Activated CD4-positive, alpha-beta T cell treated with anti-CD3 and anti-CD28 coated beads, Interleukin-10, Interleukin-2, amounts not matched to agents 100 ng/mL and 50 ng/mL, durations not matched to agents 16 hours and 8 hours (primary cell): ENCODE measurements at places on chromosomes 7 and 10.

DNA sequence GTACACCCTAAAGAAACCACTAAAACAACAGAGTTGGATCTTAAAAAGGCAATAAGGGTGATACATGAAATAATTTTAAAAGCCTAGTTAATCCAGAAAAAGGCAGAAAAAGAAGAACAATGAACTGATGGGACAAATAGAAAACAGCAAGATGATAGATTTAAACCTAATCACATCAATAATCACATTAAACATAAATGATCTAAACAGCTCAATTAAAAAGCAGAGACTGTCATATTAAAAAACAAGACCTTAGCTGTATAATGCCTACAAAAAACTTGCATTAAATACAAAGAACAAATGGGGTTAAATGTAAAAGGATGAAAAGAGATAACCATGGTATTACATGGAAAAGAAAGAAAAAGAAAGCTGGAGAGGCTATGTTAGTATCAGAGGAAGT lies 96.2 kb downstream of the RTKN2 start:
- DNase-seq: no peak

DNA sequence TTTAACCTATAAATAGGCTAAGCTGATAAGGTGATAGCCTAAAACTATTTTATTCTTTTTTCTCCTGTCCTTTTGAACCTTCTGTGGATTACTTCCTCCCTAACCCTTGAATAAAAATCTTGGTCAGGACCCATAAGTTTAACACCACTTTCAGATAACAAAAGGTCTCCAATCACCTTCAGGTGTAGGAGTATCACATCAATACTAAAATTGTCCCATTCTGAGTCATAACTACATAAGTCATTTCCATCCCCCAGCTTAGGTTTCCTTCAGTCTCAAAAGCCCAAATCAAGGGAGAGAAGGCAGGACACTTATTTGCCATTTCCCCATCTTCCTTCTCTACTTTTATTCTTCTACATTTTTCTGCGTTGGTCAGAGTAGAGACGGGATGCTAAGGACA lies 56.9 kb upstream of the WNT16 start:
- DNase-seq: peak; percentile 6

- no peak for DNase-seq
Measured at GRCh38 chr10:89080660-89081059, 90.1 kb downstream of the FAS start.

GRCh38 chr7:6271694-6272440 lies 557 bp downstream of the CYTH3 start:
- no peak for DNase-seq

DNA sequence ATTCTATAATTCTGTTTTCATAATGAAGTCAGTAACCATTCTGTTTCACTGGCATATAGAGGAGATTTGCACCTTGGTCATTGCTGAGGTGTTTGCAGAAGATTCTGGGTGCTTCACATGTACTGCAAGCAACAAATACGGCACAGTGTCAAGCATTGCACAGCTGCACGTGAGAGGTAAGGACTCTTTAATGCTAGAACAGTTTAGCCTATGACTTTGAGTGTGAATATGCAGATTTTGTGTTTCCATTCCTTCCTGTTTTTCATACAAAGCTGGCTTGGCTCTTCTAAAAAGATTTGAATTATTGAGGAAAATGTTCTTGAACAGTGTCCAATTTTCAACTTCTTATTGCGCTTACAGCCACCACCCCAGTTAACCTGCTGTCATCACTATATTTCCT lies 56.4 kb downstream of the MYPN start:
- DNase-seq: no peak

DNA sequence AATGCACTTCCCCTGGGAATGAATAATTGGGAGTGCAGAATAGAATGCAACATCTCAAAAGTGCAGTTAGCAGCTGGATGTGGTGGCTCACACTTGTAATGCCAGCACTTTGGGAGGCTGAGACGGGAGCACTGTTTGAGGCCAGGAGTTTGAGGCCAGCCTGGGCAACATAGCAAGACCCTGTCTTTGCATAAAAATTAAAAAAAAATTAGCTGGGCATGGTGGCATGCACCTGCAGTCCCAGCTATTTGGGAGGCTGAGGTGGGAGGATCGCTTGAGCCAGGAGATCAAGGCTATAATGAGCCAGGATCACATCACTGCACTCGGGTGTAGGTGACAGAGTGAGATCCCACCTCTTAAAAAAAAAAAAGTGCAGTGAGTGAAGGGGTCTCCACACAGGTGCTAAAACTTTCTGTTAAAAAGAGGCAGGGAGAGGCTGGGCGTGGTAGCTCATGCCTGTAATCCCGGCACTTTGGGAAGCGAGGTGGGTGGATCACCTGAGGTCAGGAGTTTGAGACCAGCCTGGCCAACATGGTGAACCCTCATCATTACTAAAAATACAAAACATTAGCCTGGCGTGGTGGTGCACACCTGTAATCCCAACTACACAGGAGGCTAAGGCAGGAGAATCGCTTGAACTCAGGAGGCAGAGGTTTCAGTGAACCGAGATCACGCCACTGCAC lies 13.5 kb upstream of the ZMIZ1 start:
- no peak for DNase-seq

- DNase-seq: no peak
Measured at GRCh38 chr7:135348493-135348892, 114.9 kb downstream of the STRA8 start.

DNA sequence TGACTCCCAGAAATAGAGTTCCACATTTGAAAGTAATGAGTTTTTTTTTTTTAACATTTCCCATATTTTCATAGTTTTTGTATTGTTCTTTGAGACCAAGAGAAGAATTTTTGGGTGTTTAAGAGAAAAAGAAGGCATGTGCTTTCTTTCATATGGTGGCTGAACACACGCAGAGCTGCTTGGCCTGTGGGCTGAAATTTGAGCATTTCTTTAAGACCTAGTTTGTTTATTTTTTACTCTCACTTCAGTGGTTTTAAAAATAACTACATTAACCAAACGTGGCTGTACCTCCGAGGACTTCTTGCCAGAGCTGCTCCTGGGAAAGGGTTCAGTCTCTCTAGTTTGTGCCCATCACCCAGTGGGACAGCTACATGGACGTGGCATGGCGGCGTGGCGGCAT lies 58.3 kb downstream of the INPP5A start:
- DNase-seq: no peak

DNA sequence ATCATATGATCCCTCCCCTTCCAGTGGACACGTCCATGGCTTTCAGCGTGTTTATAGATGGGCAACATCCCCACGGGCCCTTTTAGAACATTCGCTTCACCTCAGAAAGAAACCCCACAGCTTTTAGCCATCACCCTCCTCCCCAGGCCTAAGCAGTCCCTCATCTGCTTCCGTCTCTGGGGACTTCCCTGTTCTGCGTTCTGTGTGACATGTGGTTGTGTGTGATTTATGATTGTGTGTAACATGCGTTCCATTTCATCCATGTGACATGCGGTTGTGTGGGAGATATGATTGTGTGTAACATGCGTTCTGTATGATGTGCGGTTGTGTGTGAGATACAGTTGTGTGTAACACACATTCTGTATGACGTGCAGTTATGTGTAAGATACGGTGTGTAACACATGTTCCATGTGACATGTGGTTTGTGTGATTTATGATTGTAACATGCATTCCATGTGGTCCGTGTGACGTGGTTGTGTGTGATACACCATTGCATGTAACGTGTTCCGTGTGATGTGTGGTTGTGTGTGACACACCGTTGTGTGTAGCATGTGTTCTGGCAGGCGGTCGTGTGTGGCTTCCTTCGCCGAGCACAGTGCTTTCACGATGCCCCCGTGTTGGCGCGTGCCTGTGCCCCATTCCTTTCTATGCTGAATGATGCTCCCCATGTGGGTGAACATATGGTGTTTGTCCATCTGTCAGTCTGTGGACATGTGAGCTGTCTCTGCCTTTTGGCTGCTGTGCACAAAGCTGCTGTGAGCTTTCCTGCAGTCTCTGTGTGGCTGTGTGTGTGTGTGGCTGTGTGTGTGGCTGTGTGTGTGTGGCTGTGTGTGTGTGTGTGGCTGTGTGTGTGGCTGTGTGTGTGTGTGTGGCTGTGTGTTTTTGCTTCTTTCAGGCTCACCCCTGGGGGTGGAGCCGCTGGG lies 26.2 kb downstream of the PWWP2B start:
- DNase-seq: no peak

- no peak for DNase-seq
Measured at GRCh38 chr7:25835197-25835596, 316.8 kb upstream of the NFE2L3 start.

DNA sequence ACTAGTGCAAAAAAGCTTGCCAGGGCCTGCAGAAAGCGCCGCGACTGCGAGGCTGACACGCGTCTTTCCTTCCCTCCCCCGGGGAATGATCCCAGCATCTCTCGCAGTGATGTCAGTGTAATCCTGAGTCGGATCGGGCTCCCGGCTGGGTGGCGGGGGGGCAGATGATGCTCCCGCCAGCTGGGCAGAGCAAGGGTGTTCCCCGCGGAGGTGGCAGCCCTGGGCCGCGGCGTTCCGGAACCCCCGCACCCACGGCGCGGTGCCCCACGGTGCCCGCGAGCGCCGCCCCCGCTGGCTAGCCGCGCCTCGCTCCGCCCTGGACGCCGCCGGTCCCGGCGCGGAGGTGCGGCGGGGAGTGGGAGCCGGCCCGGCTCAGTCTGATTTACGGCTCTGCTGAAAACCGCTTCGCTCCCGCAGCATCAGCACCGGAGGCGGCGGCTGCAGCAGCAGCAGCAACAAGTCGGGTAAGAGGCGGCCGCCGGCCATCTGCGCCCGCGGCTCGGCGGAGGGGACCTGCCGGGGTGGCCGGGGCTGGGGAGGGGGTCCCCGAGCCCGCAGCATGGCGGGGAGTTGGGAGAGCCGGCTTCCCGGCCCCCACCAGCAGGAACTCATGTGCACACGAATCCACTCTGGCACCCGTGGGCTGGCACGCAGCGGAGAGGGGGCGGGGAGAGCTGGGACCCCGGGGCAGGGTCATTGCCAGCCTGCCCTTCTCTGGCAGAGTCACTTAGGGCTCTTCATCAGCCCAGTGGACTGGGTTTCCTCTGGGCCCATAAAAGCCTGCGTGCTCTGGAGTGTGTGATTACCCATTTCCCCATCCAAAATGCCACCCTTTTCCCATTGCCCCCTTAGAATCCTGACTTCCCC lies at the start of gene ZNF365:
Gene ZNF365, plus strand, starts transcription at position 375 of the 867 bp plus-strand sequence. CDS start 1,825 bp downstream, outside the sequence.
- peak; percentile 41 for DNase-seq

- no peak for DNase-seq
Measured at GRCh38 chr10:48437546-48437945, 131.1 kb downstream of the MAPK8 start.

DNA sequence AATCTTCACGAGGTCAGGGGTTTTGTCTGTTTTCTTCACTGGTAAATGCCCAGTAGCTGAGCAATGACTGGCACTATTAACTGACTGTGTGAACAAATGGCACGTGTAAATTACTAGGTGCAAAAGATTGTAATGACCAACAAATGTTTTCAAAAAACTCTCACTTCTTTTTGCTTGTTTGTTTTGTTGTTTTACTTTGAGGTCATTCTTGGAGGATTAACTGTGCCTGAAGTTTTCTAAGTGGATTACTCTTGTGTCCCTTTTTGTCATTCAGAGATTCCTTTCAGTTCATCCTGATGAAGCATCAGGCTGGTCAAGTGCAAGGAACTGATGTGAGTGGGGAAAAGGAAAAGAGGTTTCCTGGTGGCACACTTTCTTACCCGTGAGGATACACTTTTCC lies 74.4 kb upstream of the PPP1R3C start:
- no peak for DNase-seq

- peak; percentile 36 for DNase-seq
Measured at GRCh38 chr10:1047937-1048336, 982 bp downstream of the IDI1 start.

GRCh38 chr10:113825791-113826190 lies 28.1 kb downstream of the DCLRE1A start:
- no peak for DNase-seq

- DNase-seq: no peak
Measured at GRCh38 chr7:2483494-2483893, 7.3 kb upstream of the GRIFIN start.

- DNase-seq: no peak
Measured at GRCh38 chr7:158251061-158251965, 336.3 kb downstream of the PTPRN2 start.

GRCh38 chr7:94654783-94655125 lies 1.2 kb downstream of the SGCE start:
- DNase-seq: no peak

DNA sequence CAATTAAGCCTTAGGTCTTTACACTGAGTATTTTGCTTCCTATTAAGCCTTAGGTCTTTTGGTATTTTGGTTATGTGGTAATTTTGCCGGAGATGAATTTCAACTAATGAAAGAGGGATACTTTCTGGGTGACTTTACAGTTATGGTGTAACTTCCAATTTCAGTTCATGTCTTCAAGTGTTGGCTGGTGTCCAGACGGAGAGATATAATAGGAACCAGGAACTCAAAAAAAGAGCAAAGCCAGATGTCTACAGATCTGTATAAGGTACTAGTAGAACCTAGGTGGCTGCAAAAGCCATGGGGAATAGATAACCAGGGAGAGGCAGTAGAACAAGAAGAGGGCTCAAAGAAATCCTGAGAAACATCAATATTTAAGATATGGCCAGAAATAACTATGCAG lies 12.3 kb downstream of the ERCC6 start:
- DNase-seq: no peak

DNA sequence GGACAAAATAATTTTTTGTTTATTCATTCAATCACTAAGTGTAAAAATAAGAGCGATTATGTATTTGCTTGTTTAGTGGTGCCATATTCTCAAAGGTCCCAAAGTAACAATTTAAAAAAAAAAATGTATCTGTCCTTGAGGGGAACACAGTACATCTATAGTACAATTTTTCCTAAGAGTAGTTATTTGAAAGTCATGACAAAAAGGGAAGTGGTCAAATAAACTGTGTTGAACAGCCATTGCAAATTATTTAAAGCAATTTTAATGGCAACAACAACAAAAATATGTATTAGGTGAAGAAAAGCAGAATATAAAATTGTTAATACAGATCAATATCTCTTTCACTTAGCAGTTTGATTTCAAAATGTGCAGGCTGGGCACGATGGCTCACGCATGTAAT lies 943.5 kb downstream of the CNTNAP2 start:
- DNase-seq: no peak

DNA sequence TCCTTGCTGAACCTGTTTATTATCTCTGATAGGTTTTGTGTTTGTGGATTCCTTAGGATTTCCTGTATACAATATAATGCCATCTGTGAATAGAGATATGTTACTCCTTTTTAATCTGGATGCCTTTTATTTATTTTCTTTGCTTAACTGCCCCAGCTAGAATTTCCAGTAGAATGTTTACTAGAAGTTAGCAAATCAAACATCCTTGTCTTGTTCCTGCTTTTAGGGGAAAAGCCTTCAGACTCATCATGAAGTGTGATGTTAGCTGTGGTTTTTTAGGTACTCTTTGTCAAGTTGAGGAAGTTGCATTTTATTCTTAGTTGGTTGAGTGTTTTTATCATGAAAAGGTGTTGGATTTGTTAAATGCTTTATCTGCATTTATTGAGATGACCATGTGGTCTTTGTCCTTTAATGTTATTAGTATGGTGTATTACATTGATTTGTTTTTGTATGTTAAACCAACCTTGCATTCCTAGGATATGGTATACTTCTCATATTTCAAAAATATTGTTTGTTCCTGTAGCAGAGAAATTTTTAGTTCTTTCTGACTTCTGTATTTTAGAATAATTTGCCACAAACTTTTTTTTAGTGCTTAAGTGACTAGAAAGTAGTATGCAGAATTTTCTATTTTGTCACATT lies 24.3 kb downstream of the PPP2R2D start:
- no peak for DNase-seq
